ENCODE measurements at places on chromosomes 16 and 17.

- no peak for DNase-seq
These were observed 203.0 kb downstream of the UTP18 start for GRCh38 chr17:51463353-51463752.

GRCh38 chr16:67179421-67180080 lies 4.2 kb downstream of the MATCAP1 start:
- no peak for DNase-seq

GRCh38 chr16:89425523-89425922 lies 64.8 kb downstream of the ANKRD11 start:
- no peak for DNase-seq

GRCh38 chr17:19318611-19319010 lies 43.9 kb downstream of the B9D1 start:
- DNase-seq = no peak

DNA sequence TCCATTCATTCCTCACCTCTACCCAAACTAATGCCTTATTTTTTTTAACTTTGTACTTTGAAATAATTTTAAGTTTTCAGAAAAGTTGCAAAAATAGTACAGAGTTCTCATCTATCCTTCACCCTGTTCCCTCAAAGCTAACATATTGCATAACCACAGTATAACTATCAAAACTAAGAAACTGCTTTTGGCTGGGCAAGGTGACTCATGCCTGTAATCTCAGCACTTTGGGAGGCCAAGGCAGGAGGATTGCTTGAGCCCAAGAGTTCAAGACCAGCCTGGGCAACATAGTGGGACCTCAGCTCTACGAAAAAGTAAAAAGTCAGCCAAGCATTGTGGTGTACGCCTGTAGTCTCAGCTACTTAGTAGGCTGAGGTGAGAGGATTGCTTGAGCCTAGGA lies 147.7 kb downstream of the SKAP1 start:
- no peak for DNase-seq

- no peak for DNase-seq
These were observed 23.8 kb downstream of the TMEM94 start for GRCh38 chr17:75480281-75480680.

DNA sequence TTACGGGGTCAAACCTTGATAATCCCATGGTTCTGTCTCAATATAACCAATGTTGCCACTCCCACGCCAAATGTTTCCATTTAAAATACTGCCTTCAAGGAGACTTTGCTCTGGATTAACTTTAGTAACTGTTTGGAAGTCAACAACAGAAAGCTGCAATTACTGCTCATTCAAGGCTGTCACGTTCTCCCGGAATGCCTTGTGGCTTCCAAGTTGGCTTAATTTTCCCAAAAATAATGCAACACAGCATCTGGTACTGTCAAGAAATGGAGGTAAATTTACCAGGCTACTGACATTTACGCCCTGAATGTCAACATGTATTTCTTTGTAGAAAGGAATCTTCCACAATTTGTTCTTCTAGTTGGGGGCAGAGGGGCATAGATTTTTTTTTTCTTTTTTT lies 38.2 kb downstream of the GPRC5B start:
- DNase-seq = no peak

DNA sequence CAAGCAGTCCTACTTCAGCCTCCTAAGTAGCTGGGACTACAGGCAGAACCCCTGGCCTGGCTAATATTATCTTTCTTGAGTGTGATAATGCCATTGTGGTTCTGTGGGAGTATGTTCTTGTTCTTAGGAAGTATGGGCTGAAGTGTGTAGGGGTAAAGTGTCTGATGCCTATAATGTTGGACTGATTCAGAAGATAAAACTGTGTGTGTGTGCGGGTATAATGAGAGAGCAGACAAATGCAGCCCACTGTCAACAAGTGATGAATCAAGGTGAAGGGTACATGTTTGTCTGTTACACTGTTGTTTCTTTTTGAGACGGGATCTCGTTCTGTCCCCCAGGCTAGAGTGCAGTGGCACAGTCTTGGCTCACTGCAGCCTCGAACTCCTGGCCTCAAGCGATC lies 127.5 kb downstream of the CLEC16A start:
- no peak for DNase-seq

DNA sequence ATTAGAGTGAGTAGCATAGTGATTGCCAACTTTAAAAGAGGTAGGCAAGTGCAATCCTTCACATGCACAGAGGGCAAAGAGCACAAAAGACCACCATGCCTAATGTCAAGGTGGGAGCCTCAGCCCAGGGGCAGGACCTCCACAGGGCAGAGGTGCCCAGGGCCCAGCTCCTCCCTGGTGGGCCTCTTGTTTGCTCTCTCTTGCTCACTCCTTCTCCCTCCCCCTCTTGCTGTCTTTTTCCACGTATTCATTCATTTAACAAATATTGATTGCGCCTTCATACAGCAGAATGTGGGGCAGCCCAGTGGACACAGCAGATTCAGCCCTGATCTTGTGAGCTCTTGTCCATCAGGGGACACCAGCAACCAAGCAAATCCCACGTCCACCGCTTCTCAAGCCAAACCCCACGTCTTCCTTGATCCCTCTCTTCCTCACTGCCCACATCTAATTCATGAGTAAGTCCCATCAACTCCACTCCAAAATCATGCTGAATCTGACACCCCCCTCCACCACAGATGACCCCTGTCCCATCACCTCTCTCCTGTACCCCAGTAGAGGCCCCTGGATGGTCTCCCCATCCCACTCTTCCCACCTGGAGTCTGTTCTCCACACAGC lies 44.1 kb upstream of the RPL38 start:
- DNase-seq = no peak

DNA sequence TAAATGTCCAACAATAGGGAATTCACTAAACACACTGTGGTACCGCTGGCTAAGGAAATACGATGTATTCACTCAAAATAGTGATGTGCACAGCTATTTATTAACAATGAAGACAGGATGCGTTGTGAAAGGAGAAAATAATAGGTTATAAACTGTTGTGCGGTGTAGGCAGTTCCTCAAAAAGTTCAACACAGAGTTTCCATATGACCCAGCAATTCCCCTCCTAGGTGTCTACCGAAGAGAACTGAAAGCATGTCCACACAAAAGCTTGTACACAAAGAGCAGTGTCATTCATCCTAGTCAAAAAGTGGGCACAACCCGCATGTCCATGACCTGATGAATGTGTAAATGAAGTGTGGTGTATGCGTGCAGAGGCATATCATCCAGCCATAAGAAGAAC lies 1.2 kb upstream of the CES1 start:
- DNase-seq = no peak

GRCh38 chr16:18059577-18059976 lies 277.0 kb downstream of the NPIPA8 start:
- no peak for DNase-seq

DNA sequence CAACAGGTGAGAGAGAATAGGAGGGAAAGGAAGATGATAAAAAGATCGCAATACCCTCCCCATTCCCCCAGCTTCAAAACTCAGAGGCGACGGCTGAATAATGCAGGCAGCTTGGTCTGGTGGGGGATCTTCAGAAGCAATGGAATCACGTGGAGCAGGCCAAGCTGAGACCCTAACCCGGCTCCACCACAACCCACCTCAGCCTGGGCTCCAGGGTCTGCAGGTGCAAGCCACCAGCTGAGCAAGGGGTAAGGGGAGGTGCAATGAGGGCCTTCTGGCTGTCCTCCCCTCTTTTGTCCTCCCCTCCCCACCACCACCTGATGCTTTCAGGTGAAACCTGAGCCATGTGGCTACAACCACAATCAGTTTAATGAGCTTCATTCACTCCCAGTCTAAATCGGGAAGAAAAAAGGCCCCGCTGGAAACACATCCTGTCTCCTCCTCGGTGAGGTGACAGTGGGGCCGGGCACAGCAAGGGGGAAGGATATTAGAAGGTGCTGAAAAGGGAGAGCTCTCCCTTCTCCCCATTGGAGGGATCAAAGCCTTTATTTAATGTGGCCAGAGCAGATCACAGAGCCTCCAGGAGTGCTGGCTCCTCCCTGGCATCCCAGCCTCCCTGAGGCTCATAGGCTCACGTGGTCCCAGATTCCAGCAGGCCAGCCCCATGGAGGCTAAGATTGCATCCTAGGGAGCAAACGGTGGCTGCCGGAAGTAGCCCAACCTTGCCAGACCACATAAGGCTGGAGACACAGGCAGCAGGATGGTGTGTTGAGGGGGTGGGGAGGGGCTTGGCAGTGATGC lies 261.0 kb downstream of the SOX9 start:
- DNase-seq = no peak

DNA sequence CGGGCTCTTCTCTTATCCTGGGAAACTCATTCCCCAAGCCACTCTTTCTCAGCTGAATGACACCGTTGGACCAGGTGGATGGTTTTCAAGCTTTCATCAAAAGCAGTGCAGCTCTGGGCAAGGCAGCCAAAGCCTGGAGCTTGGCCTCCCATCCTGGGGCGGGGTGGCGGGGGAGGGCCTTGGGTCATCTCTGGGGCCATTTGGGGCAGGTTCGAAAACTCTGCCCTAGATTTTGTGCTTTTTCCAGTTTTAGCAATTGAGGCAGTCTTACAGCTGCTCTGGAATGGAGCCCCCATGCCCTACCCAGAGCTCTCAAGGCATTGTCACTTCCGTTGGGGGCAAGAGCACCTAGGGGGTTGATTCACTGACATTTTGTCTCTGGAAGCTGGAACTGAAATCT lies 9.1 kb downstream of the MPRIP start:
- DNase-seq = no peak

- DNase-seq = no peak
These were observed 11.7 kb downstream of the COX11 start for GRCh38 chr17:54956791-54957190.

- no peak for DNase-seq
These were observed 51.3 kb downstream of the ADCY9 start for GRCh38 chr16:4064950-4065352.

DNA sequence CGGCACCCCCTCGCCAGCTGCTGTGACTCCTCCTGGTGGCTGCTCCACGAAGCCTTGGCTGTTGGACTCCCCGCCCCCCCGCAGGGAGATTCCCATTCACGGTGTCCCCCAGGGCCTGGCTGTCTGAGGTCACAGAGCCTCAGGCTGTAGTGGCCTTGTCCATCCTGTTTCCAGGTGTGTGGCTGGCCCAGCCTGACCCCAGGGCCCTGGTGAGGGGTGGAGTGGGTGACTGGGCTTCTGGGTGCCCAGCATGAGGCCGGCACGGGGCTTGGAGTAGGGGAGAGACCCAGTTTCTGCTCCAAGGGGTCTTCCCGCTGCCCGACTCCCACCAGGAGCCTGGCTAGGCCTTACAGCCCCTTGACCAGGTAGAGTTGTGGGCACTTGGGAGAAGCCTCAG lies 10.4 kb downstream of the PRSS27 start:
- no peak for DNase-seq

- no peak for DNase-seq
These were observed 73.6 kb downstream of the ABCC6 start for GRCh38 chr16:16149710-16150116.

DNA sequence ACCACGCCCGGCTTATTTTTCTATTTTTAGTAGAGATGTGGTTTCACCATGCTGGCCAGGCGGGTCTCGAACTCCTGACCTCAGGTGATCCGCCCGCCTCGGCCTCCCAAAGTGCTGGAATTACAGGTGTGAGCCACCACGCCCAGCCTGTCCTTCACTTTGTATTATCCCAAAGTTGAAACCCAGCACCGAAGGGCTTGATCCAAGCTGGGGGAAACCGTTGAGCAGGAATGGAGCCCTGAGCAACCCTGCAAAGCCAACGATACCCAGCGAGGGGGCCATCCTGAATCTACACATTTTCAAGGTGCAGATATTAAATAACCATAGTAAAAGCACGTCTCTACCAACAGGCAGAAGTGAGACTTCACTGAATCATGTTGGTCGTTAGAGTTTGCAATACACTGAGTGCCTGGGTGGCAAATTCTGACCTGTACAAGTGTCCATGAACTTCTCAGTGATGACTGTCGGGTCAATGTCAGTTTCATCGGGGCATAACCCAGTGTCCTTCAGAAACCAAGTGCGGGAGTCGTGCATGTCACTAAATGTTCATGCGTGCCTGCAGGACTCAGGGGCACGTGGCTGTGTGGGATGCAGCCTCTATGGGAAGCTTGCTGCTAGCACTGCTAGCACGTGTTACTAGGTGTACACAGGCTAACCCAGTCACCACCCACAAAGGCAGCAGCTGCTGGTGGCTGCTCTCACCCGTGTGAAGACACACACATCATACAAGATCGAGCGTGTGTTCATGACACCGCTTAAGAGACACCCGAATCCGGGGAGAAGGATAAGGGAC lies 10.5 kb upstream of the RBFOX3 start:
- no peak for DNase-seq

DNA sequence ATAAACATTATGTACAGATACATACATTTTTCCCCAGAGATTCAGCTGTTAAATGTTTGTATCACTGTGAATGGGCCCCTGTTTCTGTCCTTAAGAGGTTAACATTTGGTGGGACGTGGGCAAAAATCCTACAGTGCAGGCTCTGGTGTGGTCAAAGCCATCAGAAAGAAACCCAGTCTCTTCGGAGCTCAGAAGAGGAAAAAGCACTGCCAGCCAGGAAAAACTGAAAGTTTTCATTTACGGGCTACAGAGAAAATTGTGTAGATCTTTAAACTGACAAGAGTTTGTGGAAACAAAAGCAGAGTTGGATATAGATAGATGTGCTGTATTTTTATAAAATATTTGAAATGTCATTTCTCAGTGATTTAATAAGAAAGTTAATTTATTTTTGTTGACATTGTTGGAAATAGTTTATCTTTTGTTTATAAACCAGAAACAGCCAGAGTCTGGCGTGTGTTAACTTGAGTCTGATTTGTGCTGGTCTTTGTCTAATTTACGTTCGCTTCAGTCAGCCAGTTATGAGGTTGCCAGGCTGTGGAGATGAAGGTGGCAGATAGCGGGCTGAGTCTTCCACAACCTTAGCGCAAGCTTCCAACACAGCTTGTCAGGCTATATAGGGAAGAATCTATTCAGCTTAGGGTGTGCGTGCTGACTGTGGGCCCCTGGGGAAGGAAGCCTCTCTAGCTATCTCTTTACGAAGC lies 9.5 kb upstream of the TEKT3 start:
- DNase-seq = no peak

GRCh38 chr16:60905811-60906210 lies 1130.4 kb downstream of the CDH8 start:
- no peak for DNase-seq

DNA sequence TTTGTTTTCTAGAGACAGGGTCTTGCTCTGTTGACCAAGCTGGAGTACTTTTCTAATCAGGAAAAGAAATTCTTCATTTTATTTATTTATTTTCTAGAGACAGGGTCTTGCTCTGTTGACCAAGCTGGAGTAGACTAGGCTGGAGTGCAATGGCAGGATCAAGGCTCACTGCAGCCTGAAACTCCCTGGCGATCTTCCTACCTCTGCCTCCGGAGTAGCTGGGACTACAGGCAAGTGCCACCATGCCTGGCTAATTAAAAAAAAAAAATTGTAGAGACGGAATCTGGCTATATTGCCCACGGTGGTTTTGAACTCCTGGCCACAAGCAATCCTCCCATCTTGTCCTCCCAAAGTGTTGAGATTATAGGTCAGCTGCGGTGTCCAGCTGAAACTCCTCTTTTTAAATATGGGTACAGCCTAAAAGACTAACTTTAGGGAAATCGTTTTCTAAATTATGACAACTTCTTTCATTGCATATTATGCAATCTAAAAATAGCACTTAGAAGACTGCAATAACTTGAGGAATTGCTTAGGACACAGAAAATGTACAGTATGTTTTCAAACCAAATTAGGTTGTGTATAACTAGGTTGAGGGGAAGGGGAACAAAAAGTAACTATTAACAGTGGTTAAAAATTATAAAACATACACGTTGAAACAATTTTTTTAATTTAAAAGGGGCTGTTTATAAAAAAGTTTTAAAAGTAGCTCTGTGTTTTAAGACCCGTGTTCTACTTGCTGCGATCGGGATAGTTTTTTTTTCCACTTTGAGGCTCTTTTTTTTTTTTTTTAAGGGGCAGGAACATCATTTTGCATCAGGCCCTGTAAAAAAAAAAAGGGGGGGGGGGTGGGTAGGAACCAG lies 4.7 kb downstream of the PRAC1 start:
- no peak for DNase-seq

Data from stromal cell of bone marrow (primary cell).